Left lobe of liver (tissue), 2 donors: ENCODE measurements at places on chromosomes 2 and 18. TPM values are rescaled to one million over a fixed set of nuclear protein-coding genes. Genes with fewer than 3 reads are reported as not detected.

MOGAT1 gene
- total RNA-seq: 10.2 TPM

GRHL1 gene
- total RNA-seq: 4.7 TPM

ADCYAP1 gene
- not detected for total RNA-seq

DNA sequence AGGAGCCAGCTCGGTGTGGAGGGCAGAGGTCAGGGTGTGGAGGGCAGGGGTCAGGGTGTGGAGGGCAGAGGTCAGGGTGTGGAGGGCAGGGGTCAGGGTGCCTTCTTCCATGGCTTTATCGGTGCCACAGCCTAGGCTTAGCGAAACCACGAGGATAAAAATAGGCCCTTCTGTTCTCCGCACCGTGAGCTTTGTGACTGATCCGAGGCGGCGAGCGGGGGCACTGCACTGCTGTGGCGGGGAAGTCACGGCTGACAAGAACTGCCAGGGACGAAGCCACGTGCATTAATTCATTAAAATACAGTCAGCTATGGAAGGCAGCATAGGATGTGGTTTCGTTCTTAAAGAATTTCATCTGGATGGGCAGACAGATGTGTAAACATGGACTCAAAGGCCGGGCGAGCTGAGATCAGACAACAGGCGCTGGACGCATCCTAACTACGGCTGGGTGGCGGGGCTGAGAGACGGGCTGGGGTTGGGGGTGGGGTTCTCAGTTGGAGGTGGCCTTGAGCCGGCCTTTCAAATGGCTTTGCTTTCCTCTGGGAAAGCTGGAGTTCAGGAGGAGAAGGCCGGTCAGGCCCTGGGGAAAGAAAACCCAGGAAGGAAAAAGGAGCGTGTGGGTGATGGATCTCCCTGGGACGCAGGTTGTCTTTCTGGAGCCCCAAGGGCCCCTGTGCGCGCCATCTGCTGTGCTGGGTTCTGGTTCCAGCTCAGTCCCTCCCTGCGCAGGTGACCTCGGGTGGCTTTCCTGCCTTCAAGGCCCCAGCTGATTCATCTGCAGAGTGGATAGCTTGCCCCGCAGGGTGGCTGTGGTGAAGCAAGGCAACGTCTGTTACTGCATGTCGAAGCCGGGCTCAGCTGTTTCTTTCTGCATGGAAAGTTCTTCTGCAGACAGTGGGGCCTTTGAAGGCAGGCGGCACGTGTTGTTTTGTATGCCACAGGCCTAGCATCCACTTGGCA lies 958 bp upstream of the ALLC start:
- no peak for DNase-seq
